ENCODE measurements at places on chromosomes 5 and 9. TPM values are rescaled to one million over a fixed set of nuclear protein-coding genes. Genes with fewer than 3 reads are reported as not detected.

DNA sequence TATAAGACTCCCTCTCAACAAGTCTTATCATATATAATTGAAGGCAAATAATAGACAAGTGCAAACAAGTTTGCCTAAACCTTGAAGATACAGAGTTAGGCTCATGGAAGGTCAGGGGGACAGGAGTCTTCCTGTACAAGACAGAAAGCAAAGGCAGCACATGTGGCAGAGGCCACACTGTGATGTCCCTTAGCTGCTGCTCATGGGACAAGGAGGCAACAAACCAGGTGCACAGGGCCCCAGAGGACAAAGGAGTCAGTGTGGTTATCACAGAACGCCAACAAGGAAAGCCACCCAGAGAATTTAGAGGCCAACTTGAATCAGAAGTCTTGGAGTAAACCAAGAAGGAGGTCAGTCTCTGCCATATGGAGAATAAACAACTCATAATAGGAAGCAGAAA lies 444.8 kb downstream of the SPOCK1 start:
- no peak for DNase-seq

DNA sequence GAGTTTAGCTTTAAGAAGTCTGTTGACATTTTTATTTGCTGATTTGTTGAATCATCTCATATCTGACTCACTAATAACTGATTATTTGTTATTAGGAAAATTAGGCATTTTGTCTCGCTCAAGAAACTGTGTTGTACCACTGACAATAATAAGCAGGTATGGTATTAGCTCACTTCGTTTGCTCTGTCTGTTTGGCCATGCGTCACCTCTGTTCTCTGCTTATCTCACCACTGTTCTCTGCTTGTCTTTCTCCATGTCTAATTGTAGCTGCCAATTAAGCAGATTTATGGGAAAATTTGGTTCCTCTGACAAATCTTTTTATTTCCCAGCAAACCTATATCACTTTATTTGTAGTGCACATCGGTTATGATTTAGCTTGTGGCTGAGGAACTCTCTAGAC lies 138.9 kb downstream of the WDR41 start:
- no peak for DNase-seq

DNA sequence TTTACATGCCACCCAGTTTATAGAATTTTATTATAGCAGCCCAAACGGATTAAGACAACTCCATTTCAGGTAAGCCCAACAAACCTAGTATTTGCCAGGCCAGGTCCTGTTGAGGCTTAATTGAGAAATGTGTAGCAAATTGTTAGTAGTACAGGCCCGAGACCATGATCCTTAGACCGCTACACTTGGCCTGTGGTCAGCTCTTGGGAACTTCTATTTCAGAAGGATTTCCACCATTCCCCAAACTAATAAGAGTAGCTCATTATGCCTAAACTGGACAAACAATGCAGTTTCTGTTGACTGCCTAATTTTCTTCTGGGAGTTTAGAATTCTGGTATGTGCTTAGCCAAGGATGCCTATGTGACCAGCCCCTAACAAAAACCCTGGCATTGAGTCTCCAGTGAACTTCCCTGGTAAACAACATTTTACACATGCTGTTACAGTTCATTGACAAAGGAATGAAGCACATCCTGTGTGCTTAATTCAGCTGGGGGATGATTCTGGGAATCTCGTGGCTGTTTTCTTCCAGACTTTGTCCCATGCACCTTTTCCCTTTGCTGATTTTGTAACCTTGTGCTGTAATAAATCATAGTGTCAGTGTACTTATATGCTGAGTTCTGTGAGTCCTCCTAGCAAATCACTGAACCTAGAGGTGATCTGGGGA lies 5.6 kb upstream of the GPX3 start:
- peak; percentile 99 for DNase-seq

GRCh38 chr5:83562791-83563557 lies 91.4 kb downstream of the VCAN start:
- no peak for DNase-seq

The SPAAR gene
- total RNA-seq = not detected

The ELOVL7 gene
- total RNA-seq = 27.3 TPM

The LCN2 gene
- 38.2 TPM for total RNA-seq

The WDR38 gene
- total RNA-seq = not detected
